Activated naive CD4-positive, alpha-beta T cell treated with anti-CD3 and anti-CD28 coated beads for 36 hours (primary cell): ENCODE measurements at places on chromosomes 5 and 9.

- no peak for DNase-seq
Observed at GRCh38 chr9:27179245-27179865, 70.3 kb downstream of the TEK start.

GRCh38 chr5:58998544-58998943, 415.7 kb downstream of the RAB3C start:
- no peak for DNase-seq

DNA sequence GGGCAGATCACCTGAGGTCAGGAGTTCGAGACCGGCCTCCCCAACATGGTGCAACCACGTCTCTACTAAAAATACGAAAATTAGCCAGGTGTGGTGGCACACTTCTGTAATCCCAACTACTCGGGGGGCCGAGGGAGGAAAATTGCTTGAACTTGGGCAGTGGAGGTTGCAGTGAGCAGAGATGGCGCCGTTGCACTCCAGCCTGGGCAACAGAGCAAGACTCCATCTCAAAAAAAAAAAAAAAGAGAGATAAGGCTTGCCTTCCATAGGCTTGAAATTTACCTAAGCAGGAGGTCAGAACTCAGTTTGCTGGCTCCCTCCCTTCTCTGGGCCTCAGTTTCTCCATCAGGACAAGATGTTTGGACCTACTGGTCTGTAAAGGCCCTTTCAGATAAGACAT, 1.3 kb downstream of the SPOUT1 start:
- no peak for DNase-seq

GRCh38 chr9:35177520-35177919, 15.7 kb downstream of the UNC13B start:
- no peak for DNase-seq
